ENCODE measurements at places on chromosomes 4 and X.

DNA sequence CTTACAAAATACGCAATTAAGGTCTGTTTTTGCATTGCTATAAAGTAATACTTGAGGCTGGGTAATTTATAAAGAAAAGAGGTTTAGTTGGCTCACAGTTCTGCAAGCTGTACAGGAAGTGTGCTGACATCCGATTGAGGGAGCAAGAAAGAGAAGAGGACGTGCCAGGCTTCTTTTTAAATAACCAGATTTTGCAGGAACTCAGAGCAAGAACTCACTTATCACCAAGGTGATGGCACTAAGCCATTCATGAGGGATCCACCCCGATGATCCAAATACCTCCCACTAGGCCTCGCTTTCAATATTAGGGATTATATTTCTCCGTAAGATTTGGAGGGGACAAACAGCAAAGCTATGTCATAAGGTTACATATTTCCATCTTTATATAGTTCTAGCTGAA lies 456.7 kb downstream of the GLUD2 start:
- DNase-seq: no peak

- DNase-seq: peak; percentile 88
These were observed 24.3 kb upstream of the SRD5A3 start for GRCh38 chr4:55321707-55322264.

- DNase-seq: no peak
These were observed 100.8 kb downstream of the ARSJ start for GRCh38 chr4:113878668-113879067.

DNA sequence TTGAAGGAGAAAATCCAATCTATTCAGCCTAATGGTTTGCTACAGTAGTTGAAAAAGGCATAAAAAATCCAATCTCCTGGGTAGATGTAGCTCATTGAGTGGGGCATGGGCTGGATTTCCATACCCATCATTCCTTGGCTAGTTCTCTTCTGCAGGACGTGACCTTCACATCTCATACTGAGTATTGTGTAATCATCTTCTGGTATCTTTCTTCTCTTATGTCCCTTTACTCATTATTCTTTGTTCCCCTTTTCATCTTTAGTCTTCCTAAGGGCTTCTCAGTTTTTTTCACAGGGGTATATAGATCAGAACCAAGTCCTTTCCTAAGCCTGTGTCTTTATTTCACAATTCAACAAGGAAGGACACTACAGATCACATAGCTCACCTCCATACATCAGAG lies 727.6 kb upstream of the MAGEB2 start:
- DNase-seq: no peak

- DNase-seq: no peak
These were observed 28.7 kb downstream of the TMPRSS11A start for GRCh38 chr4:67934628-67935027.

Measured in HCT116 (cell line).